ENCODE measurements at places on chromosomes 2 and 18. TPM values are rescaled to one million over a fixed set of nuclear protein-coding genes. Genes with fewer than 3 reads are reported as not detected.

OSR1 gene
- 11.6 TPM for total RNA-seq

DSG1 gene
- not detected for total RNA-seq

APCDD1 gene
- total RNA-seq, result 6.3 TPM

DNAJC5G gene
- total RNA-seq, result not detected

DYNAP gene
- total RNA-seq, result not detected

ANKRD30B gene
- under 0.01 TPM for total RNA-seq

MPHOSPH10 gene
- total RNA-seq, result 21.3 TPM

GREB1 gene
- total RNA-seq, result 7.2 TPM

ASTL gene
- total RNA-seq, result 0.09 TPM

CDH20 gene
- total RNA-seq, result 0.80 TPM

TUBB8B gene
- not detected for total RNA-seq

CCBE1 gene
- total RNA-seq, result 2.8 TPM

PRKD3 gene
- total RNA-seq, result 36.2 TPM

GCKR gene
- not detected for total RNA-seq

UGT1A3 gene
- total RNA-seq, result not detected

PTPRN gene
- 0.09 TPM for total RNA-seq

SULT1C4 gene
- 13.3 TPM for total RNA-seq

GKN1 gene
- 0.09 TPM for total RNA-seq

EML6 gene
- 18.8 TPM for total RNA-seq

ASB18 gene
- total RNA-seq, result 4.7 TPM

SCN3A gene
- total RNA-seq, result 0.35 TPM

DSG4 gene
- not detected for total RNA-seq

POTEI gene
- total RNA-seq, result not detected

HOXD8 gene
- total RNA-seq, result 13.9 TPM

MBP gene
- 11.1 TPM for total RNA-seq
